MCF 10A (cell line): ENCODE measurements at places on chromosomes 11 and 22. TPM values are rescaled to one million over a fixed set of nuclear protein-coding genes. Genes with fewer than 3 reads are reported as not detected.

The KCNJ11 gene
- total RNA-seq, result 0.54 TPM in 1 of 2 replicates, not detected in the other

The CHCHD10 gene
- total RNA-seq, result 86.0 and 90.1 TPM in 2 replicates

The TCN1 gene
- total RNA-seq, result not detected in 2 replicates

The MFNG gene
- 0.56 and 1.2 TPM in 2 replicates for total RNA-seq

The FDXACB1 gene
- total RNA-seq, result 0.79 and 1.0 TPM in 2 replicates

The NCF4 gene
- not detected in 2 replicates for total RNA-seq

The PDGFB gene
- total RNA-seq, result 0.29 and 0.37 TPM in 2 replicates

The TSGA10IP gene
- total RNA-seq, result not detected in 2 replicates

The EHF gene
- total RNA-seq, result 0.54 and 1.1 TPM in 2 replicates

The STK33 gene
- 0.20 and 0.58 TPM in 2 replicates for total RNA-seq

The C11orf86 gene
- not detected in 2 replicates for total RNA-seq
